A673 (cell line): ENCODE measurements at places on chromosomes 4 and X. TPM values are rescaled to one million over a fixed set of nuclear protein-coding genes. Genes with fewer than 3 reads are reported as not detected.

IL15 gene
- 0.21 and 0.37 TPM in 2 replicates for total RNA-seq

DNA sequence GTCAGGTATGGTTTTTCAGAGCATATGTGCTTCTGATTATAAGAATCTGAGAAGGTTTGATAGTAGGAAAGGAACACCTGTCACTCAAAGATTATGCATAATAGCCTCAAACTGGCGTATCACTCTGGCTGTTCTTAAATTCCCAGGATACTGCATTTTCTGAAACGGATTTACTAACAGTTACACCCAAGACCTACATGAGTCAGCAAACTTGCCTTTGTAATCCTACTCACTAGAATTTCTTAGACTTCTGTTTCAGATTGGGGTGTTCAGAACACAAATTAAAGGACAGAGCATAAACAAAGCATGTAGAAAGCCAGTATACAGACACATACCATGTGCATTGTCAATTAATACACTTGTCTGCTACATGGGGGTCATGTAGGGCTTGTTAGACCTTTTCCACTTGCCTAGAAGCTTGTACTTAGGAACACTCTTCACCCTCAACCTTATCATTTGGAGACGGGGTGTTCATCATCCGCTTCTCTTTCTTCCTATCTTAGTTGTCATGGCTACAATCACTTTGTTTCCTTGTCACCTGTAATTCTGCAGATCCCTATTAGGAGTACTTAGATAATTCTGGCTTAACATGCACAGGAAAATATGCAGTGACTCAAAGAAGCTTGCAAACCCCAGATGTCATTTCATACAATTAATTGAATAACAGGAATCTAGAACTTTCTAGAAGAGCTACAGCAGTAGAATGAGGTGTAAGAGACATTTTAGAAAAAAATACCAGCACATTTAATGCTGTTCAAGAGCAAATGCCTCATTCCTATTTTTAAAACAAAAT, 593.0 kb upstream of the TENM3 start:
- H3K4me1 ChIP-seq, result no peaks in the 10 kb centered on the region
- H3K4me3 ChIP-seq, result no peak overlapping the region
- H3K27me3 ChIP-seq, result peaks cover 33% of the 10 kb centered on the region
- no peak overlapping the region for H3K27ac ChIP-seq
- no peaks in the 10 kb centered on the region for H3K36me3 ChIP-seq

RFC1 gene
- total RNA-seq, result 71.8 and 76.0 TPM in 2 replicates

DNA sequence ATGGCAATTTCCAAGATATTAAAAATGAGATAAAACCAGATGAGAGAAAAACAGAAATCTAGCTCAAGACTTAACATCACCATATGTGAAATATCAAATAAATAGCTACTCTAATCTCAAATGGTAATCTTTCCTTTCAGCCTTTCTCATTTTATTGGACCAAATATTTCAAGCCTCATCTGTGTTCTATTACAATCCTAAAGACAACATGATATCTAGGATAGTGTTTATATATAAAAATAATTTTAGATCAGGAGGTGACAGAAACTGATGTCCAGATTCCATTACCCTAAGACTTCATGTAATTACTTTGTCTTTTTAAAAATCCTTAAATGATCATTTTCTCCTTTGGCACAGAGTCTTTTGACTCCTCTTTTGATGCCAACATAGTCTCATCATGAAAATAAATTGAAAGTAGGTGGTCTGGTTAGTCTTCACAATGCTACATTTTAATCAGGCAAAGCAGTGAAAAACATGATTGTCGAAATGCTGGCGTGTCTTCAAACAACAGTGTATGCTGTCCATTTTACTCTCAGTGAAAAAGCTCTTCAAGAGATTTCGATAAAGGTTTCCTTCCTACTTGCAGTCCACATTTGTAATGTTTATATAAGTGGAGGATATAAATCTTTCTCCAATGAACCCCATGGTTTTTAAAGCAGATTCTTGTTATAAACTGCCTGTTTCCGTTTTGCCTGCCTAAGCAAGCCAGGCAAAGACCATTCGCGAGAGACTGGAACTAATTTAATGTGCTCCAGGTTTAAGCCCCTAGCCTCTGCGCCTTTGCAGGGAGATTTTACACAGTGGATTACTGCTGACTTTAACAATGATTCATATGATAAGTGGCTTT, 169.8 kb downstream of the SCFD2 start:
- peaks cover 9% of the 10 kb centered on the region for H3K4me1 ChIP-seq
- peak; percentile 88 for DNase-seq
- no peaks in the 10 kb centered on the region for H3K36me3 ChIP-seq
- H3K27me3 ChIP-seq, result peaks cover 34% of the 10 kb centered on the region
- peak overlapping the region; percentile 18 for H3K4me3 ChIP-seq

CCDC110 gene
- total RNA-seq, result 0.50 TPM in 1 of 2 replicates, not detected in the other

GRCh38 chr4:123785538-123785937, 388.9 kb downstream of the SPRY1 start:
- H3K27ac ChIP-seq, result no peak overlapping the region
- no peak for DNase-seq
- H3K27me3 ChIP-seq, result no peaks in the 10 kb centered on the region
- H3K36me3 ChIP-seq, result no peaks in the 10 kb centered on the region
- no peak overlapping the region for H3K4me3 ChIP-seq

ANOS1 gene
- 0.06 and 0.07 TPM in 2 replicates for total RNA-seq

- no peak overlapping the region for H3K27ac ChIP-seq
- peaks cover 7% of the 10 kb centered on the region for H3K4me1 ChIP-seq
- H3K36me3 ChIP-seq, result peaks cover 16% of the 10 kb centered on the region
Observed at GRCh38 chr4:109978704-109979454, 66.2 kb downstream of the EGF start.

- H3K4me3 ChIP-seq, result no peak overlapping the region
- no peaks in the 10 kb centered on the region for H3K36me3 ChIP-seq
- H3K4me1 ChIP-seq, result peaks cover 6% of the 10 kb centered on the region
- no peaks in the 10 kb centered on the region for H3K27me3 ChIP-seq
- DNase-seq, result no peak
Observed at GRCh38 chrX:2824886-2825285, 3.8 kb upstream of the GYG2 start.

MAMLD1 gene
- 3.2 and 4.0 TPM in 2 replicates for total RNA-seq

DNA sequence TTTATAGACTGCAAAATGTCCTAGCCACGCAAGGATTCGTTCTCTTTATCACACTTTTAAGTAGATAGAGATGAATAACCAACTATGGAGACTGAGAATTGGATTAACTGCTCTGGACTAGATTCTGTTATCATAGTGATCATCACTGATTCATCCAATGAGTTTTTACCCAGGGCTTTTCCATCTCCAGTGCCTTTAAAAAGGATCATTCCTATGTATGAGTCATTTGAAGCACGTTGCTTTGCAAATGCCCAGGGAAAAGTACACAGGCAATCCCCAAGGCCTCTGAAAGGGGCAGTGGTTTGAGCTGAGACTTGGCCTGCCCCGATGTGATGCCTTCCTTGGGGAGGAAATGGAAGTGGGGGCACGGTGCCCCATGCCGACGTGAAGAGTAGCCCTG, 122.7 kb upstream of the PSAPL1 start:
- H3K27me3 ChIP-seq, result no peaks in the 10 kb centered on the region
- no peak overlapping the region for H3K4me3 ChIP-seq
- H3K4me1 ChIP-seq, result no peaks in the 10 kb centered on the region
- H3K36me3 ChIP-seq, result no peaks in the 10 kb centered on the region

GRCh38 chr4:119984996-119985395, 81.7 kb downstream of the MAD2L1 start:
- no peak overlapping the region for H3K4me3 ChIP-seq
- H3K27me3 ChIP-seq, result no peaks in the 10 kb centered on the region
- no peak overlapping the region for H3K27ac ChIP-seq
- no peaks in the 10 kb centered on the region for H3K36me3 ChIP-seq
- no peaks in the 10 kb centered on the region for H3K4me1 ChIP-seq

- peaks cover 18% of the 10 kb centered on the region for H3K4me1 ChIP-seq
- DNase-seq, result no peak
- H3K36me3 ChIP-seq, result no peaks in the 10 kb centered on the region
- H3K4me3 ChIP-seq, result no peak overlapping the region
Observed at GRCh38 chr4:105059337-105059736, 87.3 kb upstream of the TET2 start.

DNA sequence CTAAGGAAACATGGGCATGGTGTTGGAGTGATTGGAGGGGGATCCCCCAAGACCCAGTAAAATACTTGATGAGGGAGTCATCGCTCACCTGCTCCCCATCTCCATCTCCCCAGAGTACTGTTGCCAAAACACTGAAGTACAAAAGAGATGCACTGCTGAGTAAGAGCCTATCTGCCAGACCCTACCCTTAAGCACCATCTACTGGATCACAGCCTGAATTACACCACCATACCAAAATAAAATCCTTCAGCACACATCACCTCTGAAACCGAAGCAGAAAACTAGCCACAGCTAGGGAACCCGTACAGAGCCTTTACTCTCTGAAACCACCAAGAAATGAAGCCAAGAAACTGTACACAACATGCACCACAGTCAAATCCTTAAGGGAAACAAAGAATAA, 466.3 kb upstream of the ACTRT1 start:
- H3K36me3 ChIP-seq, result no peaks in the 10 kb centered on the region
- peak; percentile 51 for DNase-seq
- H3K27me3 ChIP-seq, result no peaks in the 10 kb centered on the region

DNA sequence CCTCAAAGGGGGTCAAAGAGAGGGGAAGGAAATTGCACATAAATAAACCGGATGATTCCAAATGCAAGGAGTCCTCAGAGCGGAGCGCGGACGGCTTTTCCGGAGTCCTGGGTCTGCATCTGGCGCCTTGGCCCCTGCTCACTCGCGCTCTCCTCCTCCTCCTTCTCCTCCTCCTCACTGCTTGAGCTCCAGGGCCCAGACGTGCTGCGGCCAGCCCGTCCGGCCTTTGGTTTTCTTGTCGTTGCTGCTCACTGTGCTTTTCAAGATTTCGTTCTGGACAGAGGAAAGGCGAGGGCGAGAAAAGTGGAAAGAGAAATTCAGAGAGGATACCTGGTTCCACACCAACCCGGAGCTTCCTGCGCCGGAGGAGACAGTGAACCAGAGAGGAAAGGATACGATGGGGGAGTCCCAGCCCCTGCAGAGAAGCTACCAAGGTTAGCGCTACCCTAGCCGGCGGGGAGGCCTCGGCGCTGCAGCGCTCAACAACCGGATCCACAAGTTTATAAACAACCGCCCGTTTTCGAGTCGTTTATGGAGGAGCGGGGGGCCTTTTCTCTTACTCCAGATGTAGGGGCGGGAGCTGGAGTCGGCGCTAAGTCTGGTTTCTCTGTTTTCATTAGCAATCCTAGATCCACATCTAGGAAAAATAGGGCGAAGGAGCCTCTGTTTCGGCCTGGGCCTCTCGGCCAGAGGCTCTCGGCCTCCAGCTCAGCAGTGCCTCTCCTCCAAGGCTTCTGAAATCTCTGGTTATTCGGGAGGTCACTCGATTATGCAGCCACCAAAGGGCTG, 2.7 kb downstream of the HAND2 start:
- H3K27me3 ChIP-seq, result no peaks in the 10 kb centered on the region
- H3K4me1 ChIP-seq, result peaks cover 15% of the 10 kb centered on the region
- H3K27ac ChIP-seq, result no peak overlapping the region
- H3K4me3 ChIP-seq, result peak overlapping the region; percentile 92

DNA sequence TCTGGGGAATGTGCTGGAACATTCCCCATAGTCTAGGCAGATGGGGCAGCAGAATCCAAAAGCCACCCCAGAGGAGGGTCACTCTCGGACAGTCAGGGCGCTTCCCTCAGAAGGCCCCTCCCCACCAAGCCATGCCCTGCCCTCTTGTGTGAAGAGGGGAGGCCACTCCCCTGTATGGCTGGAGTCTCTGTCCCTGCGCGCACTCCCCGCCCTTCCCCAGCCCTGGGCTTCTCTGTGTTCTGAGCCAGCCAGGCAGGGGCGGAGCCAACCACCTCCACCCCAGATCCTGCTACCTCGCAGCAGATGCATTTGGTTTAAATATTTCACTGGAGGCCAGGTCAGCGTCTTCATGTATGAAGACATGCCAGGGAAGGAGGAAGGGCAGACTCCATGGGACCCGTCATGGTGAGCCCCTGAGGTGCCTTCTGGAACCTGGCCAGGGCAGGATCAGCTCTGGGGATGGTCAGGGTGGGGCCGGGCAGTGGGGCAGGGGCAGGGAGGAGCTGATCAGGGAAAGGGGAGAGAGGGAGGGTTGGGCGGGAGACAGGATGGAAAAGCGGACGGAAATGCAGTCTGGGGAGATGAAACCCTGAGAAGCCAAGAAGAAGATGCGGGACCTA, 107.3 kb downstream of the ADRA2C start:
- H3K27me3 ChIP-seq, result peaks cover 12% of the 10 kb centered on the region
- no peak overlapping the region for H3K4me3 ChIP-seq
- H3K4me1 ChIP-seq, result peaks cover 18% of the 10 kb centered on the region
- H3K36me3 ChIP-seq, result no peaks in the 10 kb centered on the region
- DNase-seq, result no peak

DNA sequence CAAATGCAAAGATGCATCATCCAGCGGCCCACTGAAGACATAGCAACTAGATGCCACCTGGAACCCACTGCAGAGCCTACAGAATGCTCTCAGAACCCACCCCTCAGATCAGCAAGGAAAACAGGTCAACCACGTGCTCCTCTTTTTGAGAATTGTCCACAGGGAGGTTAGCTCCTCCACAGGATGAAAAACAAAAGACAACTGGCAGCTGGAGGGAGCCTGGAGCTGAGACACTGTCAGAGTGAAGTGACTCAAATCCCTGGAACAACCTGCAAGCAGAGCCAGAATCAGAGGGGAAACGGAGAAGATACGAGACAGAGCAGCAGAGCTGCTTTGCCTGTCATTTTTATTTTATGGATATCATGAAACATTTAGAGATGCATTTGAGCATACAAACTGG, 277.6 kb downstream of the GASK1B start:
- no peaks in the 10 kb centered on the region for H3K4me1 ChIP-seq
- no peak overlapping the region for H3K27ac ChIP-seq
- H3K27me3 ChIP-seq, result no peaks in the 10 kb centered on the region

DNA sequence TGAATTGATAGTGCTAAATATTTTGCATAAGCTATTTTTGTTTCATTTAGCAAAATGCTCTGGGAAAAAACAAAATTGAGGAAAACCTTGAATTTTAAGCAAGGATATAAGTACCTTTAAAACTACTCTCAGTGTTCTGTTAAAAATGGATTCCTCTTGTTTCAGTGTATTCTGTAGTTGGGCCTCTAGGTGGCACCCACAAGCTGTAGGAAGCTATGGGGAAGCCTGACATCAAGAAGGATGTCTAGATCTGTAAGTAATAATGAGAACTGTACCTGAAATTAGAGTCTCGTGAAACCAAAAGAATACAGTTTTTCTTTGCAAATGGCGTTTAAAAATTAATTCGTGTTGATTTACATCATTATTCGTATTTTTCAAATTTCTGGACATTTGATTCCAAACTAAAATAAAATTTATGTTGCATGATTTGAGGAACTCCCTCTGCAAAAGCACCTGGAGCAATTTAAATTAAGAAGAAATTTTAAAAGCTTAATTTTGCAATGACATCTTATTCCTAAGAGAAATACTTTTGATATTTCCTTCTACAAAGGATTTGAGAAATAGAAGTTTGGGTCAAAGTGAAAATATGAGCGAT, 51.2 kb downstream of the TMPRSS11E start:
- DNase-seq, result peak; percentile 45
- no peaks in the 10 kb centered on the region for H3K27me3 ChIP-seq
- no peaks in the 10 kb centered on the region for H3K36me3 ChIP-seq
- no peak overlapping the region for H3K27ac ChIP-seq
- H3K4me1 ChIP-seq, result no peaks in the 10 kb centered on the region
